ENCODE measurements at places on chromosomes 12 and 14. TPM values are rescaled to one million over a fixed set of nuclear protein-coding genes. Genes with fewer than 3 reads are reported as not detected.

DNA sequence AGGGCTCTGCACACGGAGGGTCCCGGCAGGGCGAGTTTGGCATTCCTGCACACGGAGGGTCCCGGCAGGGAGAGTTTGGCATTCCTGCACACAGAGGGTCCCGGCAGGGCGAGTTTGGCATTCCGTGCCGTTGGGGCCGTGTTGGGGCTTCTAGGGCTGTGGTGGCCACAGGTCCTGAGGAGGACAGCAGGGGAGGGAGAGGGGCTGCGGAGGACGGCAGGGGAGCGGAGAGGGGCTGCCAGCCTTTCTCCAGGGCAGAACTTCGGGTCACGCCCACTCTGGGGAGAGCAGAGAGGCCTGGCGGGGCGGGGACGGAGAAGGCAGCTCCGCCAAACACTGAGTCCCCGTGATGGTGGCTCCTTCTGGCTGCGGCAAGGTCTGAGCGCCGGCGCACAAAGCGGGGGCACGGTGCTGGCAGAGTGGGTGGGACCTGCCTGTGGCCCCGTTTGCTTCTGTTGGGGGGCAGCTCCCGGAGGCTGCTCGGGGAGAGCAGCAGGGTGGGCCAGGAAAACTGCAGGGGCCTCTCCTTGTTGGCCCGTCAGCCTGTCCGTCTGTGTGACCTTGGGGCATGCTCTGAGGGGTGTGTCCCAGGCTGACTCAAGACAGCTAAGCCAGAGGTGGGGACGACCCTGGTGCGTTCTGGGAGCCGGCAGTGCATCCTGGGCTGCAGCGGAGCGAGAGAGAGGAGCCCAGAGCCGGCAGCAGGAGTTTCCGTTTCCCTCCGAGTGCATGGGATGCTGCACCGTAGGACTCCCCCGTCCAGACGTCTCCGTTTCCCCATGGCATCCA is 60.2 kb downstream of the LRCOL1 start:
- no peak for DNase-seq

- DNase-seq: peak; percentile 4
Observed at GRCh38 chr14:33408291-33408690, 469.6 kb downstream of the NPAS3 start.

GRCh38 chr14:103021684-103022001 is 35.7 kb downstream of the CDC42BPB start:
- DNase-seq: no peak

DNA sequence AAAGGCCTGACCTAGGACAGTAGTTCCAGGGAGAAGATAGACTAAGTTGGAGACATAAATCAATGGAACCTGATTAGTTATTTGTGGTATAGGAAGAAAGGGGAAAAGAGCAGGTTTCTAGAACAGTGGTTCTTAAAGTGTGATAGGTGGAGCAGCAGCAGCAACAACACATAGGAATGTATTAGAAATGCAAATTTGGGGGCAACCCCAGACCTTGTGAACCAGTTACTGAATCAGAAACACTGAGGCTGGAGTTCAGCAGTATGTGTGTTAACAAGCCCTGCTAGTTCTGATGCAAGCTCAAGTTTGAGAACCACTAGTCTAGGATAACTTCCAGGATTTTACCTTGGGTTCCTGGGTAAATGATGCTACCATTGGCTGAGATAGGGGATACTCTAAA is 308.7 kb downstream of the EMP1 start:
- DNase-seq: no peak

DNA sequence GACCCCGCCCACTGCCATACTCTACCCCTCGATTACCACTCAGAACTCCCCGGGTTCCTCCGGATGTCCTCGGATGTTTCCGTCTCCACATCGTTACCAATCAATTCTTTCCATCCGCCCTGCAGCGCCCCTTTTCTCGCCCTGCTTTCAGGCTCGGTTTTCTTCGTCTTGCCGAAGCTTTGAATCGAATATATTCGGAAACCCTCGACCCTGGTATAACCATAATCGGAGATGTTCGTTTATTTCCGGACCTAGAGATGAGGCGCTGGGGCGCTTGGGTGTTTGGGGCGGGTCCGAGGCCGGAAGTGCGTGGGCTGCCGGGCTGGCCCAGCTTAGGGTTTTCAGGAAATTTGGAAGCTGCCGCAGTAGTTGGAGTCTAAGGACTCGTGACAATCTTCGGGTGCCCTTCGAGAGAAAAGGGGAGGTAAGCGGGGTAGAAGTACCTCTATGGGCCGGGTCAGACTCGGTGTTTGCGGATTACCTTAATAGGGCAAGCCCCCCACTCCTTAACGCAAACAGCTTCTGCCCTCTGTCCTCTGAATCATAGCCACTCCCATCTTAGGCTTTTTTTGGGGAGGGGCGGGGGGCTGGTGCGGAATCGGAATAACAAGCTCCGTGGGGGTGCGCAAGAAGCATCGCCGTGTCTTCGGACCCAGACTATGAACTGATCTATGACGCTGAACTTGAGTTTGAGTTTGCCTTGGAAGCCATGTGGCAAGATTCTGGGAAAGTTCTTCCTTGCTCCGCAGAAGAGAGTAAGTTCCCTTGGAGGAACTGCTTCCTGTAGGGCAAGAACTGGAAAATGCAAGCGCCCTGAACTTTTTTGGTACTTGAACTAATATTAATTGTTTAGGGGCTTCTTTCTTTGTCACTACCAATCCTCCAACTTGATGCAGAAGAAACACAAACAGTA is at the start of gene C14orf119:
C14orf119 (plus strand) TSS at position 310 of the 913 bp plus-strand sequence. CDS start 2,154 bp downstream, outside the sequence.
- peak; percentile 100 for DNase-seq

DNA sequence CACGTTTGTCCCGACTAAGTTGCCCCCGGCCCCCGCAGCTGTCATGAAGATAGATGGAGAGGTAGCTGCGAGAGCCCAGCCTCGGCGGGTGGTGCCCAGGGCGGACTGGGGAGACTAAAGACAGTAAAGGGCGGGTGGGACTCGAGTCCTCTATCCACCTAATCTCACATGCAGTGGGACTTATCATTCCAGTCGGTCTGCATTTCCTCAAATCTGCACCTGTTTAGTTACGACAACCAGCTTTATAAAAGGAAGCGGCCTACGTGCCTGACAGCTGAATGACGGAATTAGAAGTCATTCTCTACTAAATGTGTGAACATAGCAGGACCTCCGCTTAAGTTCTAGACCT is 109.8 kb upstream of the EGLN3 start:
- DNase-seq: no peak

GRCh38 chr12:113135178-113136127 is at the start of gene RASAL1:
Gene RASAL1 (minus strand): TSS chr12:113135761. CDS start chr12:113135462, 299 bp downstream.
- DNase-seq: peak; percentile 79

- no peak for DNase-seq
Observed at GRCh38 chr12:5479761-5480160, 47.9 kb downstream of the NTF3 start.

DNA sequence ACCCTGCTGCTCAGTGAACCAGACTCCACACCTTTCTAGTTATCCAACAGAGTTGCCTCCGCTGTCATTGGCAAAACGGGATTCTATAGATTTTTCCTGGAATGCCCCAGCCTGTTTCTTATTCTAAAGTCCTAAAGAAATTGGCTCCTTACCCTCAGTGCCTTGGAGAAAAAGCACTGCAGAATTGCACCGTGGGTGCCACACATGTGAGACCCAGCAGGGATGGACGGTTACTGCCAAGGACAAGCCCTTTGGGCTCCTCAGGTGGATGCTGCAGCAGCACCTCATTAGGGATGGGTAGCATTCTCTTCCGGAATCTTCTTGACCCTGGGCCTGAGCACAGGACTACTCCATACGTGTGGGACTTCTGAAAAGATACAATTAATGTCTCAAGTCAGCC is 121.5 kb downstream of the GCH1 start:
- DNase-seq: no peak

- no peak for DNase-seq
Observed at GRCh38 chr14:33237115-33237740, 298.5 kb downstream of the NPAS3 start.

GRCh38 chr14:100223332-100224201 is 15.4 kb upstream of the YY1 start:
- peak; percentile 45 for DNase-seq

- DNase-seq: no peak
Observed at GRCh38 chr14:102215576-102216250, 76.0 kb downstream of the WDR20 start.

IL22 gene
- total RNA-seq: not detected

SLCO1A2 gene
- total RNA-seq: not detected

GPRC5A gene
- total RNA-seq: 112 TPM

AKAP6 gene
- total RNA-seq: 3.5 TPM

Data from stomach (tissue), 19 donors.